ENCODE measurements at places on chromosomes 6 and 20.

GRCh38 chr6:126786262-126786661, 332.2 kb upstream of the RSPO3 start:
- no peak for DNase-seq

DNA sequence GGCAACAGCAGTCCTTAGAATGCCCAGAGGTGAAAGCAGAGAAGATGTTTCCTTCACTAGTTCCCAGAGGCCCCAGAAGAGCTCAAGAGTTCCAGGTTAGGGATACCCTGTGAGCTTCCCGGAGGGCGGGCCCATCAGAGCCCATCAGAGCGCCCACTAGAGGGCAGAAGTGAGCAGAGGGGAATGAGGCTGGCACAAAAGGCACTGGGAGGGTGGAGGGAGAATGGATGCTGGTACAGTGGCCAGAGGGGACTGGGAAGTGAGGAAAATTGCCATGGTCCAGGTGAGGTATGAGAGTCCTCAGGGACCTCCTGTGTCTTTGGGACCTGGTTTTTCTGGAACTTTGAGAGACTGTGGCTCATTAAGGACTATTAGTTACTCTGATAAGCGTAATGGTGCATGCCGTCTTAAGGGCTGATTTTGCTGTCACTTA, 57.3 kb downstream of the LINC00237 start:
- DNase-seq: peak; percentile 26

DNA sequence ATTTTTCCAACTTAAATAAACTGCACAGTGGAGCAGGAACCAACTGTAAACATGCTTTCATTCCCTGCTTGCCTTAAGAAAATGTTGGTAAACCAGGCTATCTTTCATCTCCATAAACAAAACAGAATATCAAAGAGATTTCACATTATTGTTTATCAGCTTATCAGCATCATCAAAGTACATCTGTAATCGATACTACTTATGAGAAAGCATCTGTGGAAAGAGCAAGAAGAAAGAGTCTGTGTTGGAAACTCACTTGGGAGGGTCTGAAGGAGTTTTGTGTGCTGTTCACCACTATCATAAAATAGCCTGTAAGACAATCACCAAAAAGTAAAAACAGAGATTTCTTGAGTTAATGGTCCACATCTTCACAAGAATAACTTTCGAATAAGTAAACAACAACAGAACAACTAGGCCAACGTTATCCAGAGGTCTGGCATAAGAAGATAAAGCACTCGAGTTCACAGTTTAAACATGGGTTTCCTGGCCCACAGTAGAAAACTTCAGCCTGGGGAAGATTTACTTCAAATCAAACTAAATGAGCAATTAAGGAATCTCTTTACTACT, 47.9 kb downstream of the EPB41L2 start:
- DNase-seq: no peak

DNA sequence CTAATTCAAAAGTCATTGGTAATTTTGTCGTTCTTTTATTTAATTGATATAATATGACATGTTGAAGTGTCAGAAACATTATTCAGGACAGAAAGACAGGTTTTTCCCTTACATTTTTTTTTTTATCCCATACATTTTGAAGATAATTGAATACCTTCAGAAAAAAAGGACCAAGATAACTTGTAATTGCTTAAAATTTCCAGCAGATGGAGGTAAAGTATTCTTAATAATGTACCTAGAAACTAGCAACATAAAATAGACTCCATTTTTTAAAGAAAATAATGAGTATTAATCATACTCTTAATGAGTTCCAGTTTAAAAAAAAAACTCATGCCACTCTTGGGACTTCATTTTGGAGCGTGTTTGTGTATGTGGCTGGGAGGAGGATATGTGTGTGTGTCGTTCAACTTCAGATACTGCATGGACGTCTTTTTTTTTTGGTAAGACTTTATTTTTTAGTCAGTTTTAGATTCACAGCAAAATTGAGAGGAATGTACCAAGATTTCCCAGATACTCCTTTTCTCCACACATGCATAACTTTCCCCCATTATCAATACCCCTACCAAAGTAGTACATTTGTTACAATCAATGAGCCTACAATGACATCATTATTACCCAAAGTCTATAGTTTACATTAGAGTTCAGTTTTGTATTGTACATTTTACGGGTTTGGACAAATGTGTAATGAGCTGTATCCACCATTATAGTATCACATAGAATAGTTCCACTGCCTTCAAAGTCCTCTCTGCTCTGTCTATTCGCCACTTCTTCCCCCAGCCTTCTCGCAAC, 79.4 kb downstream of the ROS1 start:
- DNase-seq: peak; percentile 47

DNA sequence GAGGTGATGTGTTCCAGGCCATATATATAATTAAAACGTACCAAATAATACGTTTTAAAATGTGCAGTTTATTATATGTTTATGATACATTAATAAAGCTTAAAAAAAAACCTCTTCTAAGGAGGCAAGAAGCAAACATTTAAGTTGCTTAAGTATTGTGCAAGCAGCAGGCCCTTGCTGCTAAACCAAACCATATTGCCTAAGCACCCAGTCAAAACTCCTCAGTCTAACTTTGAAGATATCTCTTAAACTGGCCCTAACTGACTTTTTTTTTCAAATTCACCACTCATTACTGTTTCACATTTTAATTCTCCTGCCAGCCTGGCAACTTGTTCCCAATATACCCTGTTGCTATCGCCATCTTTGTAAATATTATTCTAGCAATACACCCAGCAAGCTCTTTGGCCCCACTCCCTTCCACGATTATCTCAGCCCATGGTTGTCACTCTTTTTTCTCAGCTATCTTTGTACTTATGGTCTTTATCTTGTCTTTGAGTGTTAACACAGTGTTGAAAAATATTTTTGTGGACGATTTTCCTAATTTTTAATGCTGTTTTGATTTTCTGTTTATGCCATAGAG, 60.9 kb downstream of the C6orf58 start:
- no peak for DNase-seq

GRCh38 chr6:137102851-137103492, 58.2 kb upstream of the IL20RA start:
- no peak for DNase-seq

DNA sequence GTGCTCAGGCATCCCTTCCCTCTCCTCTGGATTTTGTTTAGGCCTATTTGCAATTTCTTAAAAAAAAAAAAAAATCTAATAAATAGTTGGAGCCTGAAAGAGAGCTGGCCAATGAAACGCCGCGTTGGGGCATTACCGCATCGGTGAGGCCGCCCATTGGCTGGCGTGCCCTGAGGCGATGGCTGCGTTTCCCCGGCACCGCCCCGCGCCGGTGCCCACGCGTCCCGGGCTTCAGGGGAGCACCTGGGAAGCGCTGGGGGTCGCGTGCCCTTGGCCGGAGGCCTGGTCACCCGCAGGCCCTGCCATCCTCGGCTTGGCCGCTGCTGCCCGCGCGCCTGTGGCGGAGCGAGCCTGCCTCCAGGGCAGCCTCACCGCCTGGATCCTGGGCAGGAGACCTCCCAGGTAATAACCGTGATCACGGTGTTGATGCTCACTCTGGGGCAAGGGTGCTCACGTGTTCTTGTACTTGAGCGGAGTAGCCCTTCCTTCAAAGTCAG, 155.4 kb downstream of the NRN1 start:
- DNase-seq: peak; percentile 77

Measured in cerebellar cortex (tissue), 1 donor.